Kidney (tissue), 22 donors: ENCODE measurements at places on chromosomes 4 and X.

DNA sequence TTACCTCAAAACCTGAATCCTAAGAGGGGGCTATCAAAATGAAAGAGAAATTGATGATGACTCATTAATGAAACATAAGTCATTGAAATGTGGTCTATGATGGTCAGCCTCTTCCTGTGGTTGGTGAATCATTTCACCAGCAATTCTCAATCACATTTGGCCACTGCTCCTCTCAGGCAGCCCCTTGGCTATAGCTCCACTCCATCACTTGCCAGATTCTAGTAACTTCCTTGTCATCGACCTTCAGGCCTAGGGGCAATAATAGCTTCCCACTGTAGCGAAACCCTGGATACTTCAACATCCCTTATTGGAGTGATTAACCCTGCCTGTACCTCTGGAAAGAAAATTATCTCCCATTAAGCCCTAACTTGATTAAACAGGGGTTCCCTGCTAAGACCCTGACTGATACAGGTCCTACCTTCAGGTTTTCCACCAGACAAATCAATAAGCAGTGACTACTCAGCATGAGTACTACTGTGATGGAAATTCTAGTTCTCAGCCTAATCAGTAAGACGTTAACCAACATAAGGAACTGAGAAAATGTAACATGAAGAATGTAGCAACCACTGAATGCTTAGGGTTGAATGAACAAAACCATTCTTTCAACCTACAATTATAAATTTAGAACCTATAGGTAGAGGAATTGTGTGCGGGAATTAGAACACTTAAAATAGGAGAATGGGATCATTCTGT is 30.4 kb downstream of the ADH7 start:
- no peaks in the 10 kb centered on the region for H3K36me3 ChIP-seq
- H3K4me1 ChIP-seq = peaks cover 15% of the 10 kb centered on the region
- H3K27ac ChIP-seq = peak overlapping the region; percentile 88
- peak; percentile 3 for DNase-seq

GRCh38 chrX:132795181-132795580 is 163.2 kb downstream of the HS6ST2 start:
- no peak overlapping the region for H3K4me3 ChIP-seq
- no peaks in the 10 kb centered on the region for H3K4me1 ChIP-seq
- no peak for DNase-seq
- no peaks in the 10 kb centered on the region for H3K27me3 ChIP-seq
- H3K36me3 ChIP-seq = no peaks in the 10 kb centered on the region

- H3K36me3 ChIP-seq = no peaks in the 10 kb centered on the region
- no peak overlapping the region for H3K4me3 ChIP-seq
- no peak for DNase-seq
Measured at GRCh38 chr4:147492306-147492705, 11.4 kb downstream of the EDNRA start.

DNA sequence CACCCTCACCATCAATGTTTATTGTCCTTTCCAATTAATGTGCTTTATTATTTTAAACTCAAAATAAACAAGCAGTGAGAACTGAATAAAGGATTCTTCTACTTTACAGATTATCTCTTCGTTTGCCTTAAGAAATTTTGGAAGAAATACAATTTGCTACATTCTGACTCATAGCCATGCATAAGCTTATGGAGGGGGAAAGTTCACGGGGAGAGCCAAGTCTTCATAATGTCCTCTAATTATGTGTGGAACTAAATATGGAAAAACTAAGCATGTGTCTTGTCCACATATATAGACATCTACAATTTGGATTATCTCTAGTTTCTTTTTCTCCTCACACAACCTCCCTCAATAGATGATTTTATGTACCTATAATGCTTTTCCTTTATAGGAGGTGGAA is 17.5 kb downstream of the CXCL13 start:
- no peaks in the 10 kb centered on the region for H3K27me3 ChIP-seq
- H3K36me3 ChIP-seq = no peaks in the 10 kb centered on the region
- no peak overlapping the region for H3K27ac ChIP-seq
- no peak for DNase-seq

DNA sequence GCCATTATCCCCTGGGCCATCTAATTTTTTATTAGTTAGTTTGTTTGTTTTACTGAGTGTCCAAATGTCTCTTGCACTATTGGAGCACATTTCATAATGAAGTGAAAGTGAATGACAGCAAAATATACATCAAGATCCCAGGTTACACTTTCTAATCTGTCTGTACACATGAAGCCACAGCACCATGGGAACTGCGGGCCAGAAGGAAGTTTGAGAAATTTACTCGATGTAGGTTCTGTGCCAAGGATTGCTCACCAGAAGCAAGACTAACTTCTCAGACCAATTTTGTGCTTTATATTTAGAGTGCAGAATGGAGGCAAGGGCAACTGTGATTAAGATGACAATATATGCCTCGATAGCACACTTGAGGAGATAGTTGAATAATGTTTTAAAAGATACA is 258.0 kb downstream of the COL25A1 start:
- DNase-seq = no peak
- H3K27ac ChIP-seq = no peak overlapping the region
- H3K4me3 ChIP-seq = no peak overlapping the region

- no peaks in the 10 kb centered on the region for H3K36me3 ChIP-seq
- no peak overlapping the region for H3K4me3 ChIP-seq
- no peaks in the 10 kb centered on the region for H3K27me3 ChIP-seq
- H3K4me1 ChIP-seq = no peaks in the 10 kb centered on the region
- no peak for DNase-seq
- H3K27ac ChIP-seq = no peak overlapping the region
Measured at GRCh38 chrX:130704053-130705038, 198.7 kb downstream of the ENOX2 start.
